ENCODE measurements at places on chromosomes 12 and 14.

DNA sequence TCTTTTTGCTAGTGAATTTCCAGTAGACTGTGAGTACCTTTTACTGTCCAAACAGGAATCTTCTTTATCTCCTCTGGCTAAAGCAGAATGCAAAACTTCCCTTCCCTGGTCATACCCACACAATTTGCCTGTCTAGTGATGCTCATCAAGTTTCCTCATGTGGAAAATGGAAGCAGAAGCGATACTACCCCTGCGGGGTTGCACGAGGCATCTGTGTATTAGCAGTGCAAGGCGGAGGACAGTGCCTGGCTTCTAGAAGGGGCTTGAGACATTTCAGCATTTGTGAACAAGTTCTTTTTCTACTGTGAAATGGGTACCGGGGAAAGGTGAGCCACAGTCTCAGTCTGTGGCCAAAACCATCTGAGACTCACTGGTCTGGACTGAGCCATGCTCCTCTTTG lies 340.9 kb downstream of the AACS start:
- DNase-seq = no peak

- DNase-seq = no peak
These were observed 62.5 kb downstream of the MAPKAPK5 start for GRCh38 chr12:111904446-111904975.

DNA sequence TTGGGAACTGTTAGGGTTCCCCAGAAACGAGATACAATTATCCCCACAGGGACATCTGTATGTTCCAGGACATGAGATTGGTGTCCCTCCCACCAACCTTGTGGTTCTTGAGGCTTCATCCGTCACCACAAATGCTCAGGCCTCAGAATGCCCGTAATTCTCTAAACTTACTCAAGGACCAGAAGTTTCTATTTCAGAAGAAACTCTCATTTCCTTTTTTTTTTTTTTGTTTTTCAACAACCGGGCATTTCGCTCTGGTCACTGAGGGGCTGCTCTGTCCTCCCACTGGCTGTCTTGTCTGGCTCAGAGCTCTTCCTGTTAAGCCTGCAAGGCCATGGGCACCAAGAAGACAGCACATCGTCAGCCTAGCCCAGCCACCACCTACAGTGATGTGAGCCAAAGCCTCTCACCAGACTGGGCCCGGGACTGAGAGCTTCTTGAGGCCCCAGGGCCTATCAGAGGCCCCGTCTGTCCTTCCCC lies 36.2 kb downstream of the VDR start:
- DNase-seq = no peak

GRCh38 chr12:117882181-117882580 lies 86.6 kb downstream of the KSR2 start:
- DNase-seq = peak; percentile 42

GRCh38 chr14:42228611-42229010 lies 621.9 kb downstream of the LRFN5 start:
- DNase-seq = no peak

DNA sequence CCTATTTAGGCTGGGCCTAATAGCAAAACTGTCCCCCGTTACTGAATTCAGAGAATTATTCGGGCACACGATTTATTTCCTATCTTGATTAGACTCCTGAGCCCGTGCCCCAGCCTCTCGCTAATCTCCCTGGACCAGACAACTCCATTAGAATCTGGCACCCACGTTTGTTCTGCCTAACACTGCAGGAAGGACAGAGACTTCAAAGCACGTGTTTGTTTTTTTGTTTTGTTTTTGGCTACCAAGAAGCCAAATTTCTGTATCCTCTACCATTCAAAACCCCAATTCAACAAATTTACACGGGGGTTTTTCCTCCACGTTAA lies 4.8 kb downstream of the USP44 start:
- DNase-seq = no peak

DNA sequence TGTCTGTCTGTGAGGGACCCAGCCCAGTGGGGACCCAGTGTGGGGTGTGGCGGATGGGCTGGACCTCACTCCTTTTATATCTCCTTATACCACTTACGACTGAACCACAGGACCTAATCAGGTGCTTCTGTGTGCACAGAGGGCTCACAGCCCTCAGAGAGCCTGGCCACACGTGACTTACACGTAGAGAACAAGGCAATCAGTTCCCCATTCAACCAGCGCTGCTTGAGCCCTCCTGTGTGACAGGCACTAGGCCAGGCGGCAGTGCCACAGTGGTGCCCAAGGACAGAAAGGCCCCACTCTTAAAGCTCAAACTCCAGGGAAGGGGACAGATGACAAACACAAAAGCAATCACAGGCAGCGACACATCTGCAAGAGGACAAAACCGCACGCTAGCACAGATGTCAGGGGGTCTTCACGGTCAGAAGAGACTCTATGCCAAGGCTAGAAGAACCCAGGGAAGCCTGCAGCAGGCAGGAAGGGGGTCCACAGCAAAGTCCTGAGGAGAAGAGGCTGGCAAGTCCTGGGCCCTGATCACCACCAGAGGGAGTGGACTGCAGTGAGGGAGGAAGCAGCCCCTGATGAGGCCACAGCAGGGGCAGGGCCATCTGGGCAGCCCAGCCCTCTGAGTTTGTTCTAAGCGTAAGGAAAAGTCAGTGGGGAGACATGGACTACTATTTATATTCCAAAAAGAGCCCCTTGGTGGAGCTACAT lies 39.3 kb downstream of the SETD3 start:
- peak; percentile 10 for DNase-seq

- DNase-seq = no peak
These were observed 2.3 kb downstream of the MEG3 start for GRCh38 chr14:100828031-100828769.

DNA sequence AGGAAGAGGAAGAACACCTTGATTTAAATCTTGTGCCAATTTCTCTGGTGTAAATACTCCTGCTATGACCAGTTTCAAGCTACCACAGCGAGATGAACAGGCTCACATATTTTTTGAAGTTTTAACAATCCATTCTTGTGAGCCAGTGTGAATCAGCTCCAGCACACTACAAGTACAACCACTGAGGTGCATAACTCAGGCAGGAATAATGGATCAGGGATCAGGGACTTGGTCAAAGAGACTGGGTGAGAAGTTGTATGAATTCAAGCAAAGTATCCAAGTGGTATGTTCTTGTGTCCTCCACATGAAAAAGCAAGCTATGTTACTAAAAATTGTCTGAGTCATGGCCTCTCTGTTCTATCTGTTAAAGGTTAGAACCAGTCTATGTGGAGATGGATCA lies 35.2 kb upstream of the KITLG start:
- no peak for DNase-seq

- no peak for DNase-seq
These were observed 21.4 kb upstream of the IGF1 start for GRCh38 chr12:102501773-102502172.

GRCh38 chr14:63435204-63435603 lies 108.0 kb downstream of the PPP2R5E start:
- DNase-seq = no peak

GRCh38 chr12:39798977-39799376 lies 179.4 kb upstream of the ABCD2 start:
- DNase-seq = no peak

DNA sequence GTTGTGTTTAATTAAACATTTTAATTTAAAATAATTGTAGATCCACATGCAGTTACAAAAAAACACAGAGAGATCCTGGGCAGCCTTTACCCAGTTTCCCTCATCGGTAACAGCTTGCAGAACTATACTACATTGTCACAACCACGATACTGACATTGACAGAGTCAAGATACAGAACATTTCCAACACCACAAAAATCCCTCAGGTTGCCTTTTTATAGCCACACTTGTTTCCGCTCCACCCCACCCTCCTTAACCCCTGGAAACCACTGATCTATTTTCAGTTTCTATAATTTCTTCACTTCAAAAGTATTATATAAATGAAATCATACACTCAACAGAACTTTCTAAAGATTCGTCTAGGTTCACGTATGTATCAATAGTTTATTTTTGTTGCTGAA lies 458.8 kb upstream of the SOX5 start:
- DNase-seq = no peak

GRCh38 chr12:89351489-89352241 lies 636 bp downstream of the DUSP6 start:
- peak; percentile 29 for DNase-seq

- DNase-seq = no peak
These were observed 47.0 kb downstream of the ITPK1 start for GRCh38 chr14:93068711-93069110.

- no peak for DNase-seq
These were observed 66.7 kb downstream of the RESF1 start for GRCh38 chr12:32025906-32026305.

- DNase-seq = no peak
These were observed 61.3 kb downstream of the ARF6 start for GRCh38 chr14:49954171-49954631.

DNA sequence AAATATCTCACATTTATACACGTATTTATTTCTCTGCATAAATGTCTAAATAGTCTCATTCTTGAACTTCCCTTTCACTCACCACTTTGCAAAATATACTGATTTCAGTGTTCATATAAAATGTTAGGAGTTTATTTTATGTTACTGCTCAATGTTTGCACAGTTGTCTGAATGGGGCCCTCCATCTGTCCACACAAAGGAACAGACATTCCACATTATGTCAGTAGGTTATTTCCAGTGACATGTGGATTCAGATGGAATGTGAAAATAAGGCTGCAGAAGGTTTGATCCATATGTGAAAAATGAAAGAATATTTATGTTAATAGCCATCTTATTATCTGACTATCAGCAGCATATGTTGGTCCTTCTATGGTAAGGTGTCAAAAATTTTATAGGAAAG lies 994.4 kb upstream of the SEL1L start:
- no peak for DNase-seq

DNA sequence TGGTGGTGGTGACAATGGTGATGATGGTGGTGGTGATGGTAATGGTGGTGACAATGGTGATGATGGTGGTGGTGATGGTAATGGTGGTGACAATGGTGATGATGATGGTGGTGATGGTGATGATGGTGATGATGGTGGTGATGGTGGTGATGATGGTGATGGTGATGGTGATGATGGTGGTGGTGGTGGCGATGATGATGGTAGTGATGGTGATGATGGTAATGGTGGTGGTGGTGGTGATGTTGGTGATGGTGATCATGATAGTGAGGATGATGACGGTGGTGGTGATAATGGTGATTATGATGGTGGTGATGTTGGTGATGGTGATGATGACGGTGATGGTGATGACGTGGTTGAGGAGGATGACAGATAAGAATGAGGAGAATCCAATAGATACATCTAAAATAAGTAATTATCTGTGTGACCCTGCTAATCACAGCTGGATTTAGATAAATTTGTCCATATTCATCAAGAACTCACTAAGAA lies 170.7 kb upstream of the SFSWAP start:
- no peak for DNase-seq

DNA sequence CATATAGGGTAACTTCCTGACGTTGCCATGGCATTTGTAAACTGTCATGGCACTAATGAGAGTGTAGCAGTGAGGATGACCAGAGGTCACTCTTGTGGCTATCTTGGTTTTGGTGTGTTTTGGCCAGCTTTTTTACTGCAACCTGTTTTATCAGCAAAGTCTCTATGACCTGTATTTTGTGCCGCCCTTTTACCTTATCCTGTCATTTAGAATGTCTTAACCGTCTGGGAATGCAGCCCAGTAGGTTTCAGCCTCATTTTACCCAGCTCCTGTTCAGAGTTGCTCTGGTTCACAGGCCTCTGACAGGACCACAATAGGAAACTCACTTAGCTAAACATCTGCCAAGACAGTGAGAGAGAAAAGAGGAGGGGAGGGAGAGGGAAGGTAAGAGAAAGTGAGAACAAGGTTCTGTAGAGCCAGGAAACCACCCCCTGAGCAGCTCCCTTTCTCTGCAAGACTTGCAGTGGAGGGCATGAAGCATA lies 64.8 kb upstream of the PLEKHG3 start:
- no peak for DNase-seq

- DNase-seq = no peak
These were observed 8.3 kb upstream of the SYNDIG1L start for GRCh38 chr14:74434294-74434693.

DNA sequence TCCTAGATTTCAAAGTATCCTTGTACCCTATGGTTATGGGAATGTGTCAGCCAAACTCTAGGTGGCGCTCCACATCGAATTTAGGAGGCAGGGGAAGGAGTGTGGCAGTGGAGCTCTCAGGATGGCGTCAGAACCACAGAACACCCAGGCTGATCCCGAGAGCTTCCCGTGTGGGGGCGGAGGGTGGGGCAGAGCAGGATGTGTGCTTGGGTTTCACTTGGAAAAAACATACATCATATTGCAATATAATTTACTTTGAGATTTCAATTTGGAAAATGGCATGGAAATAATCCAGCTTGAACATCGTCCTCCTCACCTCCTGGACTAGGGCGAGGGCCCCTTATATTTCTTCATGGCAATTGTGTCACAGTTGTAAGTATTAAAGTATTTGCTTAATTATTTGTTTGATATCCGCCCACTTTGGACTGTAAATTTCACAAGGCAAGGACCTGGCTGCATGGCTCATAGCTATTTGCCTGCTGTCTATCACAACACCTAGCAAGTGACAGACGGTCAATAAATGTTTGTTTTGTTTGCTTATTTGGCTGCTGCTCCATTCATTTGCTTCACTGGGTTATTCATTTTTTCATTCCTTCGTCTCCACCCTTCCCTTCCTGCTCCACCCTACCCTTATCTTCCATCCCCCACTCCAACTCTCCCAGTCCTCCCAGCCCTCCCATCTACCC lies 221.5 kb upstream of the HMGA2 start:
- DNase-seq = peak; percentile 89

- DNase-seq = no peak
These were observed 162.7 kb downstream of the KITLG start for GRCh38 chr12:88417531-88417930.

DNA sequence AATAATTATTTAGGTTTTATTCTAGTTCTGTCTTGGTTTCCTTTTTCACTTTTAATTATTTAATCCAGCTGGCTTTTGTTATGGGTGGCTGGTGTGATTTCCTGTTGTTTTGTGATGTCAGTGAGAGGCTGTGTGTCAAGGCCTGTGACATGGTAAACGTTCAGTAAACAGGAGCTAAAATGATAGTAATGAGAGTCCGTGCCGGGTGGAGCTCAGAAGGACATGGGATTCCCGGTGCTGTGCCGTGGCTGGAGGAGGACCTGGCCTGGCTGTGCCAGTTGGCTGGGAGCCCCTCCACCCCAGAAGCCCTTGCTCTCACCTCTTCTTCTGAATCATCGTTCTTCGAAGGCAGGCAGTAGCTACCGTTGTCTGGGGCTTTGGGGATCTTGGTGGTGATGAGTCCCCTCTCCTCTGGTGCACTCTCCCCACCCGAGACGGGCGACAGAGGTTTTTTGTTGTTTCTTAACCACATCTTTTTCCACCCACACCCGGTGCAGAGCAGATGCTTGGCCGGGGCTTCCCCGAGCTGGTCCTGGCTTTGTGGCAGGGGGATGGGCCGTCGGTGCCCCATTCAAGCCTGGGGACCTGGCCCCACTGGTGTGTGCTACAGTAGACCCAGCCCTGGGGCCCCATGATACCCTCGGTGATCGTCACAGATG lies 29.1 kb downstream of the SH2B3 start:
- peak; percentile 22 for DNase-seq

DNA sequence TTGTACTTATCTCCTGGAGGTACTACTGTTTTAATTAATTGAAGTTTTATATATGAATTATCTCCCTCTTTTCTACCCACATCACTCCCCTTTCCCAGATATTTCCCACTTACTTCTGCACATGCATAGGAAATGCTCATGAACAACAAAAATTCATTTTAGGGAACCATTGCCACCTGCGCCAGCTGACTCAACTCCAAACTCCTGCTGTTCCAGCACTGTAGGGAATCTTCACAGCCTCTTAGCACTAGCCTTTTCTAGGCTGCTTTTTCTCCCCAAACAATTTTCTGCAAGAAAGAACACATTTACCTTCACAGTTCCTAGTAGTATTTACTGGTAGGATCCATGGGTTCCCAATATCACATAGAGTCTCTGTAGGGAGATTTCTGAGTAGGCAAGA lies 268.4 kb downstream of the LRFN5 start:
- no peak for DNase-seq

All from SW480 (cell line).